ENCODE measurements at places on chromosomes 13 and 19. TPM values are rescaled to one million over a fixed set of nuclear protein-coding genes. Genes with fewer than 3 reads are reported as not detected.

- no peaks in the 10 kb centered on the region for H3K27me3 ChIP-seq
- ATAC-seq, result no peak
- H3K4me3 ChIP-seq, result no peak overlapping the region
- no peaks in the 10 kb centered on the region for H3K4me1 ChIP-seq
- H3K36me3 ChIP-seq, result no peaks in the 10 kb centered on the region
- no peak overlapping the region for H3K27ac ChIP-seq
Measured at GRCh38 chr13:59346999-59347723, 816.6 kb downstream of the DIAPH3 start.

TNFAIP8L1 gene
- 16.4 TPM for total RNA-seq

DNA sequence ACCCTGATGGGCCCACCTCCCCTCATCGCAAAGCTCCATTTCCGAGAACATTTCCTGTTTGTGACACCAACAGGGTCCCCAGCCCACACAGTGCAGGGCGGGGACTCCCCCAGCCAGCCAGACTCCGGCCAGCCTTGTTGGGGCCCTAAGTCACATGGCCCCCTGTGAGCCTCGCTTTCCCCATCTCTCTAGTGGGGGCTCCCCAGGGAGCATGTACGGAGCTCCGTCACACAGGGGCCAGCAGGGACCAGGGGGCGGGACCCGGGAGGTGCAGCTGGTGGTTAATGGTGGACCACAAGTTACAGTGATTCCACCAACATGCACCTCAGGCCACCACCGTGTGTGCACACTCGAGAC, 1.7 kb downstream of the TBXA2R start:
- no peak for ATAC-seq
- H3K36me3 ChIP-seq, result no peaks in the 10 kb centered on the region
- peaks cover 73% of the 10 kb centered on the region for H3K4me1 ChIP-seq
- H3K27ac ChIP-seq, result peak overlapping the region; percentile 79

DNA sequence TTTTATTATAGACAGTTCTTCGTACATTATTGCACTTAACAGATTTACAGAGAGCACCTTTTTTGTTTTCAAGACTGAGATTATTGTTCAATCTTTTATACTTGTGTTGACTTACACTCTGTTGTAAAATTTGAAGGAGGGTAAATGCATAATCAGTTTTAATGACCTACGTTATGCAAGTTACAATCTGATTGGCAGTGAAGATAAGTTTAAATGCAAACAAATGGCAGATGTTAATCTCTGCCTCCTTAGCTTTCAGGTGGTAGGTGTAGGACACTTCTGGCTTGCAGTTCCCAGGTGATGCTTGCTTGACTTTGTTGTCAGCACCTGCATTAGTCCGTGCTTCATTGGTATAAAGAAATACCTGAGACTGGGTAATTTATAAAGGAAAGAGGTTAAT, 424.9 kb downstream of the FGF9 start:
- no peak for ATAC-seq
- no peaks in the 10 kb centered on the region for H3K4me1 ChIP-seq
- no peaks in the 10 kb centered on the region for H3K27me3 ChIP-seq
- H3K36me3 ChIP-seq, result no peaks in the 10 kb centered on the region

ANGPTL8 gene
- total RNA-seq, result 2.0 TPM

ATXN8OS gene
- not detected for total RNA-seq

PTPRH gene
- 1.6 TPM for total RNA-seq

ZNF837 gene
- total RNA-seq, result 2.5 TPM

GRCh38 chr19:35247526-35248309, 1.1 kb upstream of the LSR start:
- ATAC-seq, result peak; percentile 40
- no peaks in the 10 kb centered on the region for H3K36me3 ChIP-seq
- H3K27me3 ChIP-seq, result peaks cover 65% of the 10 kb centered on the region
- H3K27ac ChIP-seq, result peak overlapping the region; percentile 66
- H3K4me1 ChIP-seq, result no peaks in the 10 kb centered on the region

GRCh38 chr19:28633319-28634018, 579.5 kb downstream of the UQCRFS1 start:
- H3K36me3 ChIP-seq, result no peaks in the 10 kb centered on the region
- H3K27ac ChIP-seq, result no peak overlapping the region
- ATAC-seq, result no peak
- H3K4me3 ChIP-seq, result no peak overlapping the region
- H3K4me1 ChIP-seq, result no peaks in the 10 kb centered on the region

TUBA3C gene
- total RNA-seq, result not detected

DNA sequence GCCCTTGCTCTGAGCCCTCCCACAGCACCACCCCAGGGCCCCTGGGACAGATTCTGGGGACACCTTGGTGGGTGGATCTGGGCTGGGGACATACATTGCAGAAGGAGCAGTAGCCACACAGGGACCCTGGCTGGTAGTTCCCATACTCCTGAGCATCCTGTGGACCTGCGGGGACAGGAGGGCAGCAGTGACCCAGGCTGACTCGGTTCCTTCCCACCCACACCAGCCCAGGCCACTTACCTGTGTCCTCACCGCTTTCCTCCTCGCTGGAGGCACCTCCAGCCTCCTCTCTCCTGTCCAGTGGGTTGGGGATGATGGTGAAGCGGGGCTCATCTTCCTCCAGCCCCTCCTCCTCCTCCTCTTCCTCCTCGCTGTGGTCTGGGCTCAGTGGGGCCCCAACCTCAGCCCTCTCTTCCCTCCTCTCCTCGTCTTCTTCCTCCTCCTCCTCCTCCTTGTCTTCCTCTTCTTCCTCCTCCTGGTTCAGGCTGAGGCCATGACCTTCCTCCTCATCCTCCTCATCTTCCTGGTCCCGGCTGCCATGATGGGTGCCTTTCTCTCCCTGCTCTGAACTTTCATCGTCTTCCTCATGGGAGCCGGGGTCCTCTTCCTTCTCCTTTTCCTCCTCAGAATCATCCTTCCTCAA, 1.9 kb downstream of the HRC start:
- no peak for ATAC-seq
- no peak overlapping the region for H3K4me3 ChIP-seq
- H3K27ac ChIP-seq, result no peak overlapping the region
- no peaks in the 10 kb centered on the region for H3K36me3 ChIP-seq
- no peaks in the 10 kb centered on the region for H3K4me1 ChIP-seq

ADGRE1 gene
- total RNA-seq, result not detected

Data from gastroesophageal sphincter (tissue), 4 donors.